ENCODE measurements at places on chromosomes 4 and X.

DNA sequence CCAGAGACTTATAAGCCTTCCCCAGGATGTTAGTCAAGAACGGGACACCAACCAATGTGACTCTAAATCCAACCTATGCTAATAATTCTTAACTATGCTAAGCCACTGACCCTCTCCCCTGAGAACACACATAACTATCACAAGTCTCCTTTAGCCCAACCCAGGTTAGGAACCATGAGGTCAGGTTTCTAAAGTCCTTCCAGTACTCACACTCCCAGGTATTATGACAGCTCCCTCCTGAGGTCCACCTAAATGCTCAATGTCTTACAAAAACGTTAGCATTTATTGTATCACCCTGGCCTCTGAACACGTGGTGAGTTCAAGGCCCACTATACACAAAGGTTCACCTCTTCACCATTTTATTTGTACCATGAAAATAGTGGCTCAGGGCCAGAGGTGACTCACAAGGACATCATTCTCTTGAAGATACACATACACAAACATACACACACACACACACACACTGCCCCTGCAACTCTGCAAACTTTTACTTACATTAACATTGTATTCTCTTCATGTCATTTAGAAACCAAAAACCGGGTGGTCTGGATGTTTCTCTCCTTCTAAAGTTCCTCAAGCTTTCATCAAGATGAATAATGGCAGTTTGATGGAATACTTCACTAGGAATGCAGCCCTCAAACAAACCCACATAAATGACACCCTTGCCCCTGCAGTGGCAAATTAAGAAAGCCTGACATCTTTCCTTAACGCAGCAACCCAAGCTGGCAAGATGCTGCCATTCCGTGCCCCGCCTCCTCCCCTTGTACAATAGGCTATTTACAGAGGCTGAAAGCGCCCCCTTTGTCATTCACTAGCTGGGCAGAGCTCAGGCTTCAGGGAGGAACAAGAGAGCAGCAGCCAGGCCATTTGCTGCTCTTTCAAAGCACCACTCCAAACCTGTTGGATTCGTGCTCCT lies 17.7 kb downstream of the ACSL1 start:
- no peak for DNase-seq

- DNase-seq: no peak
These were observed 7.7 kb downstream of the HAND2 start for GRCh38 chr4:173522160-173522950.

- no peak for DNase-seq
These were observed 5.6 kb upstream of the CT45A1 start for GRCh38 chrX:135707880-135708279.

DNA sequence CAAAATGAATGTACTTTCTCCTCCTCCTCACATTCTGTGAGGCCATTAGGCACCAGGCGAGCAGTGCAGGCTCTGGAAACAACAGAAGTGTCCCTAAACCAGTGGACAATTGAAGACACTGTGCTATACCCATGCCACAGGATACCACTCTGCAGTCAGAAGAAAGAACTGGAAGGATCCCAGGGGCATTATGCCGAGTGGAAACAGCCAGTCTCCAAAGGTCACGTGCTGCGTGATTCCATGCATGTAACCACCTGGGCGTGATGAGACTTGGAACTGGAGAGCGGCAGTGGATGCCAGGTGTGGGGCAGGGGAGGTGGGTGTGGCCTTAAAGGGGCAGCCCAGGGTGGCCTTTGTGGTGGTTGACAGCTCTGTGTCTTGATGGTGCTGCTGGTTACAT lies 139.4 kb downstream of the EVC2 start:
- DNase-seq: no peak

GRCh38 chr4:156968479-156968984 lies 3.1 kb downstream of the PDGFC start:
- DNase-seq: no peak

GRCh38 chr4:112302320-112303274 lies 5.4 kb downstream of the ALPK1 start:
- DNase-seq: no peak

DNA sequence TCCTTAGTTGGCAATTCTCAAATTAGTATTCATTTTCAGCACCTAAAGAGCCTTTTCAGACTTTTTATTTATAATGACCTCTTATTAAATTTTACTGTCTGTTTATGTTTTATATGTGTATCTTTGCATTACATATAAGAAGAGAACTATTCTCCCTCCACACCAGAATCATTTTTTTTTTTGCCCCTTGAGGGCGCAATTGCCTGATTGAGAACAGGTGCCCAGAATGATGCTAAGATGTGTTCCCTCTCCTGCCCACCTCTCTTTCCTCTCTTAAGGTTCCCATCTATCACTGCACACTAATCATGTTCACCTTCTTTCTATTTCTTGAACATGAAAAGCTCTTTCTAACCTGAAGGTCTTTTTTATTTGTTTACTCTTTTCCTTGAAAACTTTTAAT lies 44.2 kb upstream of the ADAM29 start:
- DNase-seq: no peak

- DNase-seq: no peak
These were observed 200.4 kb downstream of the DACH2 start for GRCh38 chrX:86348669-86349068.

DNA sequence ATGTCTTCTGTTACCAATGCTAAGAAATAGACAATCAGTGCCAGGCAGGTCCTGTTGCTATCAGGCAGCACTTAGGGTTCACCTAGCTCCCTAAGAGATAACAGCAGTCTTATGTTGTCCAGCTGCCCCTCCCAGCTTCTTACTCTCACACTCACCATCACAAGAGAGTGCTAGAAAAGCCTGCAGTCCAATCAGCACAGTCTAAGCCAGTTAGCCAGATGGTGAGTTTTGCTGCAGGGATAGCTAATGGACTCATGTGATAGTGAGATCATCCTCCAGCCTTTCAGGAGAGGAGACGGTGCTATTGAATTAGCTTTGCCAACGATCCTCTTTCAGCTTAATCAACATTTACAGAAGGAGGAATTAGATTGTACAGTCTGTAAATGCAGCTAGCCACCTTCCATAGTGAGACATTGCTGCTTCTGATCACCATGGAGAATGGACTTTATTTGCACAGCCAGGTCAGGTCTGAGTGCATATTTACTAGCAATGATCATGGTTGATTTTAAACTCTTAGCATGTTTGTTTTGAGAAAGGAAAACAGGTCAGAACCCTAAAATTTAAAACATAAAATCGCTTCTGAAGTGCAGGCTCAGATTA lies 438.3 kb downstream of the CENPC start:
- no peak for DNase-seq

DNA sequence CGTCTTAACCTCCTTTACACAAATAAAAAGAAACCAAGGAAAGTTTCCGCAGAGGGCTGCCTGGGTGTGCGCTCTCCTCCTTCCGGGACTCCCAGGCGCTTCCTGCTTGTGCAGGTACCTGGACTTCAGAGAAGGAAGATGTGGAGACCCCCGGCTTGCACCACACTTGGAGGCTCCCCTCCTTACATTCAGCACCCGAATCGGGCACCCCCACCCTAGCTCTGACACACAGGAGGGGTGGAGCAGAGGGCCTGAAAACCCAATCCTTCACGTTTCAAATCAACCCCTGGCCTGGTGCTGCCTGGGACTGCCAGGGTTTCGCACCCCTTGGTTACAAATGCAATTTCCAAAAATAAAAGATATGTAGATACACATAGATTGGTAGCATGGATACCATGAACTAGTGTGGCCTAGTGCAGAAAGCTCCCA lies 3.1 kb downstream of the NKX3-2 start:
- DNase-seq: no peak

DNA sequence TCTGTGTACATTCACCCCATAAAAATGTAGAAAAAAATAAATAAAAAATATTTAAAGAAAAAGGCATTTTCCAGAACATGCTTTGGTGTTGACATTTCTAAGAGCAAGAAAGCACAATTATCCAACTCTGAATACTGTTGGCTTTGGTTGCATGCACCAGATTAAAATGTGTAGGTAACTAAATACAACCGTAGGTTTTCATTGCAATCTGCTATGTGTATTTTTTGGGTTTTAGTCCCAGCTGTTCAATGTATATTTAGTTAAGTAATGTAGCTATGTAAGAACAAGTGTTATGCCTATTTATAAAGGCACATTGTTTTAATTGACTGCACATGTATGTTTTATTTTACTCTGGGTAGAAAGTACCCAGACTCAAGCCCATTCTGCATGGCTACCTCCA lies 108.1 kb upstream of the PAQR3 start:
- DNase-seq: no peak

GRCh38 chr4:52036886-52037530 lies 1.1 kb downstream of the SGCB start:
- no peak for DNase-seq

GRCh38 chr4:157265281-157265680 lies 44.8 kb downstream of the GRIA2 start:
- no peak for DNase-seq

GRCh38 chr4:163295138-163295537 lies 37.3 kb downstream of the NPY1R start:
- no peak for DNase-seq

GRCh38 chrX:9781941-9782340 lies 4.3 kb upstream of the SHROOM2 start:
- DNase-seq: no peak

- no peak for DNase-seq
These were observed 28.2 kb downstream of the ODAPH start for GRCh38 chr4:75584067-75584466.

- no peak for DNase-seq
These were observed 152.8 kb upstream of the DIPK2B start for GRCh38 chrX:45353456-45353855.

- no peak for DNase-seq
These were observed 652.1 kb downstream of the ANKRD50 start for GRCh38 chr4:124060261-124060918.

DNA sequence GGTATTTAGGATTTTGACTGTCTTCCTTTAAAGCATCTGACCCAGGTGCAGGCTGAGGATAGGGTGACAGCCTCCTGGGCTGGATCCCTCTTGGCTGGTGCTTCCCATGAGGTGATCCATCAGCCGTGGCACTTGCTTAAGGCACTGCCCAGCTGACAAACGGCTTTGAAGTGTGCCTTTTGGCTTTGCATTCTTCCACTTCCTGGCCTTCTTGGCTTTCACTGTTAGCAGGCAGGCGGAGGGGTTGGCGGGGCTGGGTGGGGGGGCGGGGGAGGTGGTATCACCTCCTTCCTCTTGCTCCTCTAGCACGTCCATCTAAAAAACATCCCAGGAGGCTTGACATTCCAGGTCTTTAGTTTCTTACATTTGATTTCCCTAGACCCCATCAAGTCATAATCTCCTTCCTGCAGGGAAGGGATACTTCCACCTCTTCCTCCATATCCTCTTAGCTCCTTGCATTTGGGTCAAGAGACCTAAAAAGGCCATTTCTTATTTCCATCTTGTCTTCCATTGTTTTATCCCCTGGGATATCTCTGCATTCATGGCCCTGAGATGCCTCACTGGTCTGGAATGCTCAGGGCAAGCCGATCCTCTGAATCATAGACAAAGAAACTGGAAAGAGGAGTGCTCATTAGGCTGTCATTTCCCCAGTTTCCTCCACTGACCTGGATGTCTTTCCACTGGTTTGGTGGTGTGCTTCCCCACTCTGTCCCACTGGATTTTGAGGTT lies 11.3 kb upstream of the APLN start:
- no peak for DNase-seq

- no peak for DNase-seq
These were observed 277.6 kb downstream of the SPANXN1 start for GRCh38 chrX:145524931-145525330.

DNA sequence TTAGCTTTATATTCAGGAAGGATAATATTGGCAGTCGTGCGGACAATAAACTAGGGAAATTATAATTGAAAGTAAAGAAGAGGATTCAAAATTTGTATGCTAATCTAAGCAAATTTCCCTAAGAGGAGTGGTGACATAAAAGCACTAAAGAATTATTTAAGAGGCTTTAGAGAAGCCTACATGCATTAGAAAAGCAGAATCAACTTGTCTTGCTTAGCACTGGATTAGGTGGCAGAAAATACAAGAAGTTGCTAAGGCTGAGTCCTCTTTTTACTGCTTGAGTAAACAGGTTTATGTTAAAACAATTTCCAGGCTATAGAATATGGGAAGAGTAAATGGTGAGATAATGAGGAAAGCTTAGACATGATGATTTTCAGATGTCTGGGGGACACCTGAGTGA lies 991.5 kb downstream of the PCDH18 start:
- DNase-seq: no peak

DNA sequence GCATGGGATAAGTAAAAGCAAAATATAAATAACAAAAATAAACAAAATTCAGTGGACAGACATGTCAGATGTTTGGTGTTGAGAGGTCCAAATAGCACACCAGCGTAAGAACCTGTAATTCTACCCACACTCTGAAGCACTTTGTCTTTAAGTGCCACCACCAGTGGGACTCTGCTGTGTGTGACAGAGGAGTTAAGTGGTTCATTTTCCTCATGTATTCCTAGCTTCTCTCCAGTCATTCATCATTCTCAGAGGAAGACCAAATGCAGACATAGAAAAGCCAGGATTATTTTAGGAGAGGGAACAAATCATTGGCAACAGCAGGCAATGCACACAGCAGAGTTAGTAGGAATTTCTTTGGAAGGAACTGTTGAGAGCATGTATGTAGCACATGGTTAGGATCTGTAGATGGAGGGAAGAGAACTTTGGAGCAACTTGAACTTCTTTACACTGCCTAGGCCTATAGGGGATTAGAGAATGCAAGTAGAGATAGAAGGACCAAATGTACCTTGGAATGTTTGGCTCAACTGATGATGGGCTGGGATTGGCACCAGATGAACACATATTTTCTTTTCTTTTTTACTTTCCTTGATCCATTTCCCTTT lies 43.0 kb upstream of the ARHGAP24 start:
- no peak for DNase-seq

GRCh38 chrX:22541926-22542325 lies 269.2 kb downstream of the CBLL2 start:
- DNase-seq: no peak

DNA sequence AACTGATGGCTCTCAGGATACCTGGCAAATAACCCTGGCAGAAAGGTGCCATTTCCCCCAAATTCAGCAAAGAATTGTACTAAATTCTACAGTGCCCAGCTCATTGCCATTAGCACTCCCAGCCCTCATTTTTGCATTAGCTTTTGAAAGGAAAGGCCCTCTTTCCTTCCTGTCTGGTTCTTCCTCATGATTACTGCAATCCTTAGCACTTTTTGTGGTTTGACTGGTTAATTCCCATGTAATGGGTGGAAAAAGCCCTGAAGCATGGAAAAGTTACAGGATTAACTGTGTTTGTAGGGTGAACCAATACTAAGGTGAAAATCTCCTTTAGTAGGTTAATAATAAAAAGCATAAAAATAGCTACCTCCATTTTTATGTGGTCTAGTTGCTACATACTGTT lies 139.5 kb downstream of the NPNT start:
- DNase-seq: no peak

DNA sequence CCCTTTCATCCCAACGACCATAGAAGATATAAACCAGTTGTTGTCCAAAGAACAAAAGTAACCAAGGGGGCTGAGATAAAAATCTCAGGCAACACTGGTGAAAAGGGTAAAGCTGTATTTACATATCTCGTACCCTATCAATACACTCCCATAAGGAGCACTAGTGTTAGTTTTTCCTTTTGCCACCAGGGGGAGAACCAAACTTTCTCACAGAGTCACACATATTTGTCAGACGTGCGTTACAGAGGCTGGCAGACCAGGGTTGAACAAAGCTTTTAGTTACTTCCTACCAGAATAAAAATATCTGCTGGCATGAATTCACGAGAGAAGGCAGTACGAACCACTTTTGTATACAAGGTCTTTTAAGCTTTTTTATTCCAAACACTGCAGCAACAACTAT lies 88.3 kb downstream of the AMELX start:
- DNase-seq: no peak
